NCI-H2107 (cell line): ENCODE measurements at places on chromosomes 5 and 9.

GRCh38 chr9:35071814-35072460, 488 bp downstream of the VCP start:
- DNase-seq: peak; percentile 47

DNA sequence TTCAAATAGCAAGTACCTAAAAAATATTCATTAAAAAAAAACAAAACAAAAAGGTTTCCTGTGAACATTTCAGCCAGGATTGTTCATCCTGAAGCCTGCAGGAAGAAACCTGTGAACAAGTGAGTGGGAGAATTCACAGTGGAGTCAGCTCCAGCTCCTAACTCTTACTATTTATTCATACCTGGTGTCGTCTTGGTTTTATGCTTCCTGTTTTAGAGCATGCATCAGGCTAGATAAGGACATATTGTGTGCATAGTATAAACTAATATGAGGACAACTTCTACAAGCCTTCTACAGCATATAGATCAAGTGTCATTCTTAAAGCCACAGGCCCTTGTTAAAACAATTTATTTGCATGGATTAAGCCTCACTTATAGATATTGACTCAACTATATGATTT, 169.9 kb downstream of the EFNA5 start:
- no peak for DNase-seq

DNA sequence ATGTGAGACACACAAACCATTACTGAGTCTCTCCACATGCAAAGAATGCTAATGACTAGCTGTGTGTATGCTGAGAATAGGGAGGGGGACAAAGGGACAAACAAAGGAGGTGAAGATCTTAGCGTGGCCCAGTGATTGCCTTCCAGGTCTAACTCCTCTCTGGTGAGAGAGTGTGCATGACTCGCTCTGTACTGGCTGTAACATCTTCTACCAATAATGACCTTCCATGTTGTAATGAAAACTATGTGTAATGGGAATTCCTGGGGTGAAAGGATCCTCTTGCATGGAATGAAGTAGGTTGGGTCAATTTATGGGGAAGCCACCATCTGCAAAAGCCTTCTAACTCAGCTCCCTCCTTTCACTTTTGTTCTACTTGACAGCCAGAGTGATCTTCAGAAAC, 24.4 kb upstream of the GPR151 start:
- no peak for DNase-seq

GRCh38 chr9:130940027-130940549, 1.0 kb upstream of the FIBCD1 start:
- no peak for DNase-seq

DNA sequence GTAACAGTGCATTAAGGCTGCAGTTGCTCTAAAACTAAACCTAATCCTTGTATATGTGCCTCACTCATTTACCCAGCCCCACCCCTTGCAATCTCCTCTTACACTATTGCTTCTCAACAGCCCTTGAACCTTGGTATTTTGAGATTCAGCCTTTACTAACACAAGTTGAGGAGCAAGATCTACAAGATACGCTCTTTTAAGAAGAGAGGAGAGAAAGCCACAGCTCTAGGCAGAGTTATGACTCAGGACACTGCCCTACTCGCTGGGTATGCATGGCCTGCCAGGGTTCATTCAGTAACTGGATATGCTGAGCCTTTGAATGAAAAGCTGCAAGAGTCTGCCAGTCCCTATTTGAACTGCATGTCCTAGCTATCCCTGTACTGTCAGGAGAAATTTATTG, 219.5 kb downstream of the PCSK5 start:
- no peak for DNase-seq

GRCh38 chr5:153360860-153361259, 129.6 kb upstream of the GRIA1 start:
- no peak for DNase-seq

GRCh38 chr5:131416729-131417128, 152.9 kb downstream of the CDC42SE2 start:
- DNase-seq: no peak

DNA sequence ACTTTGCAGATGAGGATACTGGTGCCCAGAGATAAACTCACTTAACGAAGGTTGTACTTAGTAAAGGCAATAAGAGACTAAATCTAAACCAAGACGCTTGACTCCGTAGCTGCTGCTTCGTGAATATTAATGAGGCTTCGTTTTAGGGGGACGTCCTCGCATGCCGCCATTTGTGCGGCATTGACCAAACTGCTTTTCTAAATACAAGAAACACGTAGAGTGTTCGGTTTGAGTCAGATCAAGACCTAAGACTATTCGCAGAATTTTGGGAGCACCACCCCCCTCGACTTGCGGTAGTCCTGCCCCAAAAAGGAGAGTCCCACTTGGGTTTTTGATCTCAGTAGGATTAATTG, 1.1 kb downstream of the NPM1 start:
- no peak for DNase-seq

DNA sequence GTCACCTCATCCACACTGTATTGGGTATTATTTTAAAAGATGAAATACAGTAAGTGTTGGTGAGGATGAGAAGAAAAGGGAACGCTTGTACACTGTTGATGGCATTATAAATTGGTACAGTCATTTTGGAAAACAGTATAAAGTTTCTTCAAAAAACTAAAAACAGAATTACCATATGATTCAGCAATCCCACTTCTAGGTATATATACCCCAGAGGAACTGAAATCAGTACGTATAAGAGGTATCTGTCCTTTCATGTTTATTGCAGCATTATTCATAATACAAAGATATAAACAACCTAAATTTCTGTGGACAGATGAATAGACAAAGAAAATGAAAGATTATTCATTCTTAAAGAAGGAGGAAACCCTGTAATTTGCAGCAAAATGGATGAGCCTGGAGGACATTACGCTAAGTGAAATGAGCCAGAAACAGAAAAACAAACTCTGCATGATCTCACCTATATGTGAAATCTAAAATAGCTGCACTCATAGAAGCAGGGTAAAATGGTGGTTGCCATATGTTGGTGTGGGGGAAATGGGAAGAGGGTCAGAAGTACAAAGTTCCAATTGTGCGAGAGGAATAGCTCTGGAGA, 191.6 kb downstream of the TRIM36 start:
- DNase-seq: no peak

DNA sequence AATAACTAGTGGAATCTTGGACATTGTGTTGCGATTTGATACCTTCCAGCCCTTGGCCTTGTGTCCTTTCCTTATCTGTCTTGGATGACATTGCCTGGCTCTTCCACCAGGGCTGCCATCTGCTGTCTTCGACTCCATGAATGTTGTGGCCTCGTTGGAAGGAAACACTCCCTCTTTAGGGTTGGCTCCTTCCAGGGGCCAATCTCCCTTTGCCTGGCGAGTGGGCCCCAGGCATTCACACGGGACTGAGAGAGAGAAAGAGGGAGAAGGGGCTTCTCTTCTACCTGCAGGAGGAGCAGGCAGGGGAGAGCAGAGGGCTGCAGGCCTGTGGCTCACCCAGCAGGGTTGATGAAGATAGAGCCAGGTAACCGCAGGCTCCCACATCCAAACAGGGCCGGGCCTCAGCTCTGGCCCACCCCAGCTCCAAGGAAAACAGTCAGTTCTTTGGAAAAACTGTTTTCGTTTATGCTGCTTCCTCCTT, 31.3 kb downstream of the FGF1 start:
- DNase-seq: no peak

- DNase-seq: no peak
Observed at GRCh38 chr5:79510638-79511037, 3.3 kb downstream of the HOMER1 start.

- no peak for DNase-seq
Observed at GRCh38 chr5:132029609-132030330, 18.3 kb upstream of the ACSL6 start.

DNA sequence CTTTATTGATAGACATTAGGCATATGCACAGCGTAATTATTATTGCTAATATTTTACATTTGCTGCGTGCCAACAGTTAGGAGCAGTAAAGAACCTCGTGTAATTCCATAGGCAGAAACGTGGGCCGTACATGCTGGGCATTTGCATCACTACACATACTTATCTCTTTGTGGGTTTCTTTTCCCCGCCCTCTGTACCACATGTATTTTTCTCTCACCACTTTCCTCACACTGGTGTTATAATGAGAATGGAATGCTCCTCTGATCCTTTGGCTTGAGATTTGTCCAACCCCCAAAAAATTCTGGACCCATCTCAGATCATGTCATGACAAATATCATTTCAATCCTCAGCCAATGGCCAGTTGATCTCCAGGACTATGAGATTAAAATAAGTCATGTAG, 1952.6 kb upstream of the WWC1 start:
- DNase-seq: no peak
